NCI-H1092 (cell line): ENCODE measurements at places on chromosomes 5 and 9.

GRCh38 chr9:101582553-101582952, 12.2 kb downstream of the PPP3R2 start:
- no peak for DNase-seq

- no peak for DNase-seq
These were observed 61.4 kb downstream of the RASA1 start for GRCh38 chr5:87329114-87329513.

DNA sequence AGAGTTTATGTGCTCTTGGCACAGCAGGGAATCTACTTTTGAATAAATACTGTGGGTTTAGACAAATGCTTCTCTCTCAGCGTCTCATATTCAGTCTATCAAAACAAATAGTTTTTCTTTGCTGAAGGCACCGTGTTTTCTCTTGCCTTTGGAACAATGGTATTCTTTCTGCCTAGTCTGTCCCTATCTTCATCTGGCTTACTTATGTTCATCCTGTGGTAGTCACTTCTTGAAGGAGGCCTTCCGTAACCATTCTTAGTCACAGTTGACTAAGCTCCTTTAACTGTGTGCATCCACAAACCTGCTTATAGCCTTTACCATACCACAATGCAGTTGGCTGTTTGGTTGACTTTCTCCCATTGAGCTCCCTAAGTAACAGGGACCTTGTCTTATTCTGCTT, 45.9 kb downstream of the LARP1 start:
- no peak for DNase-seq

- DNase-seq, result no peak
These were observed 21.9 kb upstream of the FAM169A start for GRCh38 chr5:74888117-74888516.

DNA sequence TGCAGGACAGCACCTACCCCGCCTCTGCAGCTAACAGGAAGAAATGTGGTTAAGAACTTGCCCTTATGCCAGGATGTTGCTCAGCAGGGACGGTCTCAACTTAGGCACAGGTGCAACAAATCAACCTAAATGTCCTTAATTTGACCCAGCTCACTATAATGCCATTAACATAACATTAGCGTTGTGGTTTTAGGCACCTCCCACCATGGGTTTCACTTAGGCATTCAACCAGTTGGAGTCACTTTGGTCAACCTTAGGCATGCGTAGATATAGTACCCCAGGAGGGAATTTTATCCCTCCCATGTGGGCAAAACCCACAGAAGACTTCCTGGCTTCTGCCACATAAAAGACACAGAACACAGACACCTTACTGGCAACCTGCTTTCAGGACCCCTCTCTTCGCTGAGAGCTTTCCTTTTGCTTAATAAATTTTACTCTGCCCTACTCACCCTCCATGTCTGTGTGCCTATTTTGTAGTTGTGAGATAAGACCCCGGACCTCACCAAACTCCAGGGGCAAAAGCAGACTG, 8.7 kb upstream of the ERAP1 start:
- DNase-seq, result no peak
